ENCODE measurements at places on chromosomes 4 and X.

GRCh38 chrX:42951747-42952146 is 173.8 kb upstream of the PPP1R2C start:
- DNase-seq: no peak

DNA sequence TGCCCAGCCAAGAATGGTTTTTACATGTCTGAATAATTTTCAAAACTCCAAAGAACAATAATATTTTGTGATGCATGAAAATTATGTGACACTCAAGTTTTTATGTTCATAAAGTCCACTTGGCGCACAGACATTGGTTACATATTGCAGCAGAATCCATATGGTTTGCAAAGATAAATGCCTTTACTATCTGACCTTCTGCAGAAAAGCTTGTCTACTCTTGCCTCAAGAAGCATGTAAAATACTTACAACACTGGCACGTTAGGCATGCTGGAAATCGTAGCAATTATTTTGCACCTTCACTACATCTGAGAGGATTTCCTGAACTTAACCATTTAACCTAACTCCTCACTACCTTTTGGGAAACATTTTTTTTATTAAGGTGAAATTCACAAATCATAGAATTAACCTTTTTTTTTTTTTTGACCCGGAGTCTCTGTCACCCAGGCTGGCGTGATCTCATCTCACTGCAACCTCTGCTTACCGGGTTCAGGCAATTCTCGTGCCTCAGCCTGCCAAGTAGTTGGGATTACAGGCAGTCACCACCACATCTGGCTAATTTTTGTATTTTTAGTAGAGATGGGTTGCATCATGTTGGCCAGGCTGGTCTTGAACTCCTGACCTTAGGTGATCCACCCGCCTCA is 3.5 kb upstream of the XG start:
- no peak for DNase-seq

GRCh38 chr4:795726-796119 is 30.2 kb downstream of the CPLX1 start:
- no peak for DNase-seq

- DNase-seq: no peak
Measured at GRCh38 chrX:8673201-8673600, 58.7 kb downstream of the ANOS1 start.

GRCh38 chr4:153197301-153197700 is 6.9 kb upstream of the TRIM2 start:
- no peak for DNase-seq

GRCh38 chrX:133668225-133668931 is 253.1 kb upstream of the GPC4 start:
- no peak for DNase-seq

GRCh38 chr4:79315891-79316290 is 10.0 kb downstream of the NAA11 start:
- no peak for DNase-seq

GRCh38 chrX:3651277-3651676 is 62.2 kb downstream of the PRKX start:
- no peak for DNase-seq

DNA sequence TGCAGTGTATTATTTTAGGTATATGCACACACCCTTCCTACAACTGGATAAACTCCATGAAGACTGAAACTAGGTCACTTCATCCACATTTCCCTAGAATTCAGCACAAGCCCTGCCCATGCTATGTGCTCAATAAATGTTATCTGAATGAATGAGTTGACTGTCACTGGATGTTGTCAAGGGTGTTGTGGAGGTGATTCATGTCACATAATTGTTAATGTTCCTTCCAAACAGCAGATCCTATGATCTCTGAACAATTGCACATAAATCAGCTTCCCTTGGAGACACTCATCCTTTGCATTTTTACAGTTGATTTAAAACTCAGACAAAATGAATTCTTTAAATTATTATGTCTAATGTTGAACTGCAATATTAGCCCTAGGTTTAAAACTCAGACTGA is 154.7 kb downstream of the TSPAN5 start:
- no peak for DNase-seq

- DNase-seq: no peak
Measured at GRCh38 chr4:175651756-175652310, 160.2 kb downstream of the GPM6A start.

- DNase-seq: no peak
Measured at GRCh38 chrX:106791495-106791894, 11.0 kb upstream of the TBC1D8B start.

GRCh38 chr4:25437926-25438325 is 60.9 kb downstream of the ANAPC4 start:
- DNase-seq: no peak

- no peak for DNase-seq
Measured at GRCh38 chrX:148577741-148578140, 77.3 kb downstream of the AFF2 start.

DNA sequence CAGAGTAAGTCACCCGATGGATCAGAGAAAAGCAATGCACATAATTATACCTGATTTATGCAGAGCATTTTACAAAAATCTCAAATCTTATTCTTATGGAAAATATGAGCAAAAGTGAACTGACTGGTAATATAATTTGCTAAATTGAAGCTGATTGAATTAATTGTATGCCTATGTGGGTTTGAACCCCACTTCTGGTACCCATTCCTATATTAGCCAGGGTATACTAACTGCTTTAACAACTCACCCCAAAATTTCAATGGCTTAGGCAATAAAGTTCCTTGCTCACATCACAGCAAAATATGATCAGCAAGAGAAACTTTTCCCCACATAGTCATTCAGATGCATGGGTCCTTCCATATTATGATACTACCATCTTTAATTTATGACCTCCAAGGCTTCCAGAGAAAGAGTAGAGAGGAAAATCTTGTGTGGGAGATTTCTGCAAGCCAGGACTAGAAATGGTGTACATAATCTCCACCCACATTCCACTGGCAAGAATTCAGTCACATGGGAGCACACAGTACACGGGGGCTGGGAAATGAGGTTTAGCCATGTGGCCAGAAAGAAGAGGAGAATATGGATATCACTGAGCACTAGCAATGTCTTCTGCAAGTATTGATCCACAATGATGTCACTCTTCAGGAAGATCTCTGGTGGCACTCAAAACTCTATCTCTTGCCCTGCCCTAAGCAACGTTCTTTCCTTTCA is 640.7 kb downstream of the BCOR start:
- DNase-seq: no peak

DNA sequence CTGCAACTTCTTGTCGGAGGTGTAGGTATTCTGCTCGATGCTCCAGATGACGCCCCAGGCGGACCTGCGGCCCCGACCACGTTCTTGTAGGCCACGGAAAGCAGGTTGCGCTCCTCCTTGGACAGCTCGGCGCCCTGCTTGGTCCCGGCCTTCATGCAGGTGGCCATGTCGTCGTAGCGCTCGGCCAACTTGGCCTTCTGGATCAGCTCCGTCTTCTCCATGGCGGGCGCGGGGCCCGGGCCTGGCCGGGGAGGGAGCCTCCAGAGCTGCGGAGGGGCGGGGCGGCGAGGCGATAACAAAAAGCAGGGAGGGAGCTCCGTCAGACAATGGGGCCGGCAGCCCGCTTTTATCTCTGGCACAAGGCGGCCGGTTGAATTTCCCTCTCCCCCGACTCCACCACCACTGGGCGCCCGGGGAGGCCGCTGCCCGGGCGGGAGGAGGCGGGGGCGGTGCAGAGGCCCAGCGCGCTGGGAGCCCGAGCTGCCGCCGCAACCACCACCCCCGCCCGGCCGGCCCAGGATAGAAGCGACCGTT is 28.3 kb upstream of the DRP2 start:
- no peak for DNase-seq

- DNase-seq: no peak
Measured at GRCh38 chr4:15771216-15772058, 6.7 kb upstream of the CD38 start.

GRCh38 chr4:42401171-42401570 is 3.9 kb downstream of the SHISA3 start:
- DNase-seq: no peak

DNA sequence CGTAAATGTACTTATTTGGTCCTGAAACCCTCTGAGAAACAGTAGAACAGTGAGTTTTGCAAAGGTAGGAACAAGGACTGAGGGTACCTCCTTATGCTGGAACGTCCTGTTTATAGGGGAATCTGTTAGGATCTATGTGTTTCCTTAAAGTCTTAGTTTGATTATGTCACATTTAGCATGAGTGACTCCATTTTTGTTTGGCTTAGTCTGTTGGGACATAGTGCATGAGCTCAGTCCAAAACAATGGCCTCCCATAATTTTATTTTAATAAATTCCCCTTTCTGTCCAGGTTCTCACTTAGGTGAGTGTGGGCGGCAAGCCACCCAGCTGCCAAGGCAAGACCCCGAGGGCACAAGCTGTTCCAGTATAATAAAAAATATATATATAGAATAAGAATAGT is 27.7 kb downstream of the HTT-AS start:
- no peak for DNase-seq

DNA sequence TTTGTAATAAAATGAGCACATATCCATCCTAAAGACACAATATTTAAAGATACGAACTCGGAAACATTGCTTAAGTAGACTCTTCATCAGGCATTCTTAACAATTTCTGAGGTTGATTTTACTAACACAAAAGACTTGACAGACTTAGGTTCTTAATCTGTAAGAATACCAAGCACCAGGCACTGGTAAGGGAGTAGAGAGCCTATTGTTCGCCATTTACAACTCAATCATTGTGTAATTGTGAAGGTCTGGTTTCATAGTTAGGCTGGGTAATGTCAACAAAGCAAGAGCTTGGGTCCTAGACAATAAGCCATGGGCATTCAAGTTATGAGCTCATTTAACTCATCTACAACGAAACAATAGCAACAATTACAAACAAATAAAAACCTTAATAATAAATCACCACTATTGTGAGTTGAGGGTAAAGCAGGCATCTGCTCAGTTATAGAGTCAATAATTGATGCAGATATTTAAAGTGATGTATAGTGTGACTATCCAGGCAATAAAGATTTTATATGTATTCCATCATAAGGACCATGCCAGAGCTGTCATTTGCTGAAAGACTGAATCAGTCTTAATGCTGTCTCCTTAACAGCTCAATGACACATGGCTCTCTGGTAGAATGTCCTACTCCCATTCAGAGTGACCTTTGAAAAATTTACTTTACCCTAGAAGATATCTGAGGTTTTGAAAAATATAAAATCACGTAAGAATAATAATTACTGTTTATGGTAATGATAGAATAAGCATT is 664.0 kb upstream of the PCDH7 start:
- DNase-seq: no peak

GRCh38 chrX:66015152-66015831 is 24.6 kb downstream of the VSIG4 start:
- no peak for DNase-seq

DNA sequence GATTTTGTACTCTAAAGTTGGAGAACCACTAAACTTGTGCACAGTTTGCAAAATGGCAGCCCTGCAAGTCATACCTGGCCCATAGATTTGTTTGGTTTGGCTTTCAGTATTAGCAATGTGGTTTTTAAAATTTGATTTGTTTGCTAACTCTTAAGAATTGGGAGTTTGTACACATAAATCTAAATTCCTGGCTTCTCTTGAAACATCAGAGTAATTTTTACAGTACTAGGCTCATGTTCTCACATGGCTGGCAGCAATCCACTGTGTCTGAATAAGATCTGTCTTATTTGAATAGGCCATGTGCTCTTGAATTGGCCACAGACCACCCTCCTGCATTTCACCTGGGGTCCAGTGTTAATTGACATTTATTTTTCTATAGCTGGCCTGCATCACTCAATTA is 21.3 kb downstream of the DIAPH2 start:
- no peak for DNase-seq

DNA sequence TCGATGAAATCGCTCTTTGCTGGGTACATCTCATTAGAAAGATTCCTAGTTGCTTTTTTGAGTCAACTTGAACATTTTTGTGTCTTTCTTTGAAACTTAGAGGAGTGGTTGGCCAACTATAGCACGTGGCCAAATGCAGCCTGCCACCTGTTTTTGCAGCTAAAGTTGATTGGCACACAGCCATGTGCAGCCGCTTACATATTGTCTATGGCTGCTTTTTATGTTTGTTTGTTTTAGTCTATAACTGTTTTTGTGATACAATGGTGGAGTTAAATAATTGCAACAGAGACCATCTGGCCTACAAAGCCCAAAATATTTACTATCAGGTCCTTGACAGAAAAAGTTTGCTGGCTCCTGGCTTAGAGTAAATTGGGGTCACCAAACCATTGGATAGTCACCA is 86.3 kb downstream of the CLCN4 start:
- DNase-seq: no peak

DNA sequence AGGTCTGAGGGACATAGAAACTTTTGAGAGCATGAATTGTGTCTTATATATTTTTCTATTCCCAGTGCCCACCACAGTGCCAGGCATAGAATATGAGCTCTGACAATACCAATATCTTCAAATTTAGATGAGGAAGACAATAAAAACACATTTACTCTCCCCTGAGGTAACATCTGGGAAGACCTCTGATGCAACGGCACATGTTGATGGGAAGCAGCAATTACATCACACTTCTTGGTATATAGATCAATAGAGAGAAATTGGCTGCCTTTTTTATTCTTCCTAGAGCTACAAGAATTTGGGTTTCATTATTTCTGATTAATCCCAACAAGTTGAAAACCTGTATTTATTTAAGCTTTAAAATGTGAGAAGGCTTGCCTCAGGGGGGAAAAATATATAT is 67.4 kb upstream of the SMAD1 start:
- no peak for DNase-seq

- DNase-seq: no peak
Measured at GRCh38 chrX:140034916-140035315, 69.6 kb upstream of the CXorf66 start.

DNA sequence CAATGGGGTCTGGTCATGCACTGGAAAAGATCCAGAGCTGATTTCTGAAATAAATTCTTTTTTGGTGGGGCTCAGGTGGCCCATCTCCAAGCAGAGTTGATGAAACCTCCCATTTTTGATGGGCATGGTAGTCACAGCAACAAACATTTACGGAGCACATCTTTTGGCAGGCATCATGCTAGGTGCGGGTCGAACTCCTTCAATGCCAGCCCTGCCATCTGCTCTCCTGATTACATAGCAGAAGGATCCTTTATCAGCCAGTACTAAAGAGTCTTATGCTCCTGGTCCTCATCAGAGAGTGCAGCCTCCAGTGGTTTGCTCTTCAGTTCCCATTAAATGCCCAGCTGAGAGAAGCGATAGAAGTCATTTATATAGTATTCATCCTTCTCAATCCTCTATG is 121.7 kb downstream of the GRXCR1 start:
- no peak for DNase-seq

GRCh38 chrX:88612870-88613329 is 134.1 kb upstream of the CPXCR1 start:
- DNase-seq: no peak

- no peak for DNase-seq
Measured at GRCh38 chrX:134171661-134172587, 65.1 kb upstream of the CCDC160 start.

GRCh38 chrX:149903889-149904748 is 23.1 kb downstream of the MAGEA8 start:
- no peak for DNase-seq

- no peak for DNase-seq
Measured at GRCh38 chrX:31271615-31272471, 200.0 kb upstream of the FTHL17 start.

DNA sequence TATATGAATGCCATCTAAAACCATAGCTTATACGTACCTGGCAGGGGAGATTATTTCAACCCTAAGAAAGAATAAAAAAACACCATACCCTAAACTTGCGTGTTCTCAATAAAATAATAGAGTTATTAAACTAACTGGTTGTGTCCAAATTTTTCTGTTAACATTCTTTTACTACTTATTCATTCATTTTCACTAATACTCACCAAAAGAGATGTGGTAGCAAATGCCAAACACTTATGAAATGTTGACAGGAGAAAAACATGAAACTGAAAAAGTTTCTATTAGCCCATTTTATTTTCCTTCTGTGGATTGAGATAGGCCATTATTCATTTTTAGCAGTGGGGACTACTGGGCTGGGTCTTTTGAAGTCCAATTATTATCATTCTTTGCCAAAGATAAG is 102.0 kb downstream of the TSPAN5 start:
- DNase-seq: no peak

Data from central memory CD8-positive, alpha-beta T cell (primary cell).